ENCODE measurements at places on chromosomes 7 and 10. TPM values are rescaled to one million over a fixed set of nuclear protein-coding genes. Genes with fewer than 3 reads are reported as not detected.

C7orf33 gene
- not detected for total RNA-seq

SLC16A9 gene
- 10.3 TPM for total RNA-seq

TSPAN13 gene
- 35.8 TPM for total RNA-seq

CLCN1 gene
- 0.21 TPM for total RNA-seq

LBX1 gene
- not detected for total RNA-seq

SEMA4G gene
- 1.2 TPM for total RNA-seq

NKX1-2 gene
- total RNA-seq, result 3.3 TPM

PAX4 gene
- total RNA-seq, result not detected

GRM3 gene
- not detected for total RNA-seq

PNLIP gene
- not detected for total RNA-seq

LDB3 gene
- not detected for total RNA-seq

NUTM2D gene
- total RNA-seq, result 3.8 TPM

PRR15 gene
- total RNA-seq, result 0.51 TPM

Data from airway epithelial cell (primary cell).